ENCODE measurements at places on chromosomes 2 and 18. TPM values are rescaled to one million over a fixed set of nuclear protein-coding genes. Genes with fewer than 3 reads are reported as not detected.

Gene DTNA
- not detected for total RNA-seq

Gene SFT2D3
- total RNA-seq, result 9.4 TPM

Gene POMC
- not detected for total RNA-seq

Gene EGR4
- not detected for total RNA-seq

Gene ABCB11
- 0.04 TPM for total RNA-seq

Gene CCDC74B
- total RNA-seq, result 4.2 TPM

Gene DES
- not detected for total RNA-seq

Gene RGPD6
- total RNA-seq, result 0.38 TPM

Gene FBXO41
- 52.2 TPM for total RNA-seq

Gene SCYGR1
- total RNA-seq, result not detected

Gene PRKAG3
- not detected for total RNA-seq

GRCh38 chr2:141331127-141331526 is 799.7 kb downstream of the LRP1B start:
- no peak for DNase-seq

DNA sequence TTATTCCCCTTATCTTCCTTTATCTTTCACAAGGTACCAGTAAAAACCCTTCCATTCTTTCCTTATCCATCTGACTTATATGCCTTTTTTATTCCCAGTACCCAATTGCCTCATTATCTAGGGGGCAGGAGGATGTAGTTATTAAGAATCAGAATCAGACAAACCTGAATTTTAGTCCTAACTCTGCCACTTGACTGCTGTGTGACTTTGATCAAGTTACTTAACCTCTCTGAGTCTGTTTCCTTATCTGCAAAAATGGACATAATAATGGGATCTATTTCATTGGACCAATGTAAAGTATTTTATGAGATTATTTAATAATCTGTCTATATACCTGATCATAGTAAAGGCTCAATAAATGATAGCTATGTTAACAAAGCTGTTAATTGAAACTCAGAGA is 59.6 kb upstream of the SIX3 start:
- no peak for DNase-seq

DNA sequence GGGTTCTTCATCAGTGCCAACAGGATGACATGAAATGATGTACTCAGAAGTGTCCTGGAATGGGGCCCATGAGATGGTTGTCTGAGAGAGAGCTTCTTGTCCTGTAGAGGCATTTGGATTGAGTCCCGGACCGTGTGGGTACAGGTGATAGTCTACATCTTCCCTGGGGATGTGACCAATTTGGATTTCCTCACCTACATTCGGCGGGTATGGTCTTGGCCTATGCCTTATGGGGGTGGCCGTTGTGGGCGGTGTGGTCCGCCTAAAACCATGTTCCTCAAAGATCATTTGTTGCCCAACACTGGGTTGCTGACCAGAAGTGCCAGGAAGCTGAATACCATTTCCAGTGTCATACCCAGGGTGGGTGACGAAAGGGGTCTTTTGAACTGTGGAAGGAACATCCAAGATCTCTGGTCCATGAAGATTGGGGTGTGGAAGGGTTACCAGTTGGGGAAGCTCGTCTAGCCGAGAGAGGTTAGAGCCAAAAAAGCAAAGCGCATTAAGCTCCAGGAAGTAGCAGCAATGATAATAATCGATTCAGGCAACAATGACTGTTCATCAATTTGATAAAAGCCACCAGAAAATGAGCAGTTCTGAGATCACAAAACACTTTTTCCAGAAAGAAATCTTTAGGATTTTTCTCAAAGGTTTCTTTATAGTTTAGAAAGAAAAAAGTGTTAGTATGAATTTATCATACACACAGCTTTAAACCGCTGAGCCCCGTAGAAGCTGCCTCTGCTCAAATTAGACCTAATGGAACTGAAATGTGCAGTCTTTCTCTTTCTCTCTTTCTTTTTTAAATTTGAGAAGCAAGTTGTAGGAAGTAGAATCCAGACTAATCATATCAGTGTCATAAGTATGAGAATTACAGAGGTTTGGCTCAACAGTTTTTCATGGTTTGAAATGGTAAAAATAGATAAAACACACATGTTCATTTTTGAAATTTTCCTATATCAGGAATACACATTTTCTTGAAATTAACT is 60.3 kb downstream of the ATIC start:
- DNase-seq, result no peak

GRCh38 chr2:62787386-62787785 is 81.9 kb downstream of the EHBP1 start:
- DNase-seq, result peak; percentile 35

GRCh38 chr2:236972491-236973342 is 113.0 kb upstream of the COPS8 start:
- DNase-seq, result no peak

DNA sequence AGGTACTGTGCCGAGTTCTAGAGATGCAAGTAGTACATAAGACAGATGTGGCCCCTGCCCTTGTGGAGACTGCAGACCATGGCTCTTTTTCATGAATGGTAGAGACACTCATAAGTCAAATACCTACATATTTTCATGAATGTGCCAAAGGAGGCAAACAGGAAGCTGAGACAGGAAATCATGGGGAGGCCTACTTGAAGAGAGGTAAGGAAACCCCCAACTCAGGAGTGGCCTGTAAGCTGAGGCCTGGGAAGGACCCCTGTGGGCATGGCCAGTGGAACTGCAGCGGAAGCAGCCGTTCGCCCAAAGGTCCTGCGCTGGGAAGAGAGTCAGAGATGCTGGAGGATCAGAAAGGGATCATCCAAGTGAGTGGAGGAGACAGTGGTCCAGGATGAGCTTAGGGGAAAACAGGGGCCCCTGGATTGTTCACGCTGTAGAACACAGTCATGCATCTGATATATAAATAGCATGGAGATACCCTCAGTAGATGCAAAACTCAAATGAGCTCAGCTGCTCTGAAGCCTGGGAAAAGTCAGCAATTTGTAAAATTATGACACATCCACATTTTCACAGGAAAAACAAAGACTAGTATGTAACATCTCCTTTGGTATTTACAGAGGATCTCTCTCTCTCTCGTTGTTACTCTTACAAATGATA is 228.9 kb downstream of the NEDD4L start:
- no peak for DNase-seq

GRCh38 chr2:6089474-6089873 is 397.3 kb downstream of the SOX11 start:
- no peak for DNase-seq

- DNase-seq, result no peak
Measured at GRCh38 chr18:57792631-57793301, 10.3 kb downstream of the ATP8B1 start.

GRCh38 chr2:118842661-118843482 is 4.6 kb downstream of the EN1 start:
- no peak for DNase-seq

DNA sequence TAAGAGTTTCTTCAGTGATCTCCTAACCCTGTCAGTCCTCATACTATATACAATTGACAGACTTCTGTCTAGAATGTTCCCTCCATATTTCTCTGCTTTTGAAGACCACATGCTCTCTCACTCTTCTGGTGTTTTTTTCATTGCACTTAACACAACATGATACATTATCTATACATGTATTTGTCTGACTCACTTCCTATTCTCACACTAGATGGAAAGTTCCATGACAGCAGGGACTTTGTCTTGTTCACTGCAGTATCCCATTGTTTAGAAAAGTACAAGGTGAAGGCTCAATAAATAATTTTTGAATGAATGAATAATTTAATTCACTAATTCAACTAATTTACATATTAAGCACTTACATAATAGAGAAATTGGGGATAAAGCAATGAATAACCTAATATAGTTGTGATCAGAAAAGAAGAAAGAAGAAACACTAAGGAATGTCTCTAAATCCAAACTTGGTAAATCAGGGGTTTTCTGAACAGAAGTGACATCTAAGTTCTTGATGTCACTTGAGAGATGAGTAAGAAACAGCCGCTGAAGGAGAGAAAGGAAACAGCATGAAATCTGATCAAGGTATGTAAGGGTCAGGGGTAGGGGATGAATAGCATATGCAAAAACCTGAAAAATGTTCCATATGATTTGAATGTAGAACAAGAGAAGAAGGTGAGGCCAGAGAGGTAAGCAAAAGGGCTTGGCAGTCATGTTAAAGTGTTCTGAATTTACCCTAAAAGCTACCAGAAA is 42.4 kb downstream of the MBD2 start:
- no peak for DNase-seq

- DNase-seq, result no peak
Measured at GRCh38 chr2:29578084-29578598, 343.2 kb downstream of the ALK start.

DNA sequence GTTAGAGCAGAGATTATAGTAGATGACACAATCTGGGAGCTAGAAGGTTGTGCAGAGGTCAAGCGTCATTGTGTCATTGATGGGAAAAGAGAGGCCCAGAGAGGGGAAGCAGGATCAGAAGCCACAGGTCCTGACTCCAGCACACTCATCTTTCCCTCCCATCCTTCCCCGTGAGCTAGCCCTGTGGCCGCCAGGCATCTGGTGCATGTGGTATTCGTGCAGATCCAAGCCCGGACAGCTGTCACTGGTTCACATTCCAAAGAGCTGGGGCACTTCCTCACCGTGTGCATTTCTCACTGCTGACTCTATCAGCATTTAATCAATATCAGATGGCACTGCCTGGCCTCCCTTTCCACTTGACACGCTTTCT is 94.1 kb upstream of the THOC1 start:
- no peak for DNase-seq

DNA sequence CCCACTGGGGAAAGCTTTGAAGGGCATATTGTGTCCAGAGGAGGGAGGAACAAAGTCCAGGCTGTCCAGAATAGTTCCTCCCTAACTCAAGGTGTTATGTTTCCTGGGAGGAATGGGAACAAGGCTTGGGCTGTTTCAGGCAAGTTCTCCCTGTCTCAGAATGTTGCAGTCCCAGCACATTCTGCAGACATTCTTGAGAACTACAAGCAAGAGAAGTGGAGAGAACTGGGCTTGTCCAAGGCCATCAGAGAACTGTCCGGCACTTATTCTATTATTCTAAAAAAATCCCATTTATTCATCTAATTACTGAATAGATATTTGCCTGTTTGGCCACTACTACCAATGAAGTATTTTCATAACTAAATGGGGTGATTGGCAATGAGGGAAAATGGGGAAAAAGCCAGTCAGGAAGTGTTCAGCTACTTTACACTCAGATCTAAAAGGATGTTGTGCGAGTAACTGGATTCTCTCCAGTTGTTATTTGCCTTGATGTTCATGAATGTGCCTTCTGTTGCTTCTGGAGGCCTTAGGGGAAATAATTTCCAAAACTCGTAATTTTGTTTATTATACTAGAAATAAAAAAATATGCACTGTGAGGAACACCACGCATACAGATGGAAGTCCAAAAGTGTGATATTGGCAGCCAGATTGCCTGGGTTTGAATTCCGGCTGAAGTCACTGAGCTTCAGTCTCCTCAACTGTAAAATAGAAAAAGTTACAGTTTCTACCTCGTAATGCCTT is 300.1 kb upstream of the RND3 start:
- no peak for DNase-seq

- DNase-seq, result no peak
Measured at GRCh38 chr2:15410884-15411283, 150.2 kb downstream of the NBAS start.

GRCh38 chr2:112693596-112693995 is 27.2 kb upstream of the NT5DC4 start:
- no peak for DNase-seq

DNA sequence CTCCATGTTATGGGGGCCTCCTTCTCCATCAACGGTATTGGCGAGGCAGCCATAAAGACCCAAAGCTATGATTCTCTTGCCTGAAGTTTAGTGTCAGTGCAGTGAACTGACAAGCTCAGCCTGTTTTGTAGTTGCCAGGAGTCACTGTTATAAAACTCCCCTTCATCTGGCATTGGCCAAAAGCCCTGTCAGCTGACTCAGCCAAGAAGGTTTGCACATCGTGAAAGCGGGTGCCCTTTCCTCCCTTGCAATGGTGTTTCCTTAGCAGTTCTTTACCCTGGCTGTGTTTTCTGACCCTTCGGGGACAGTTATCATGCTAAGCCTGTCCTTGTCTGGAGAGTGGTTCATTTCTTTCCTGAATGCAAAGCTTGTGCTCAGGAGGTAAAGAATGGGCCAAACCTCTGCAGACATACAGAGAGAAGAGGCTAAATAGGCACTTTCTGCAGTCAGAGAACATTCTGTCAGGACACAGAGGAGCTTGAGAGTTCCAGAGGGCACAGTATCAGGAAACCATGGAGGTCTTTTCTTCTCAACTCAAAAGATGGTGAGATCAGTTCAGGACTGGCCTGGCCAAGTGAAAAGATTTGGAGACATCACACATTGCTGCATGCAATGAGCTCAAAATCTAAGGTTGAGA is 414.2 kb downstream of the ZNF521 start:
- no peak for DNase-seq

- DNase-seq, result no peak
Measured at GRCh38 chr2:15956230-15956629, 15.9 kb downstream of the MYCN start.

- no peak for DNase-seq
Measured at GRCh38 chr2:119536211-119536610, 8.0 kb upstream of the CFAP221 start.

DNA sequence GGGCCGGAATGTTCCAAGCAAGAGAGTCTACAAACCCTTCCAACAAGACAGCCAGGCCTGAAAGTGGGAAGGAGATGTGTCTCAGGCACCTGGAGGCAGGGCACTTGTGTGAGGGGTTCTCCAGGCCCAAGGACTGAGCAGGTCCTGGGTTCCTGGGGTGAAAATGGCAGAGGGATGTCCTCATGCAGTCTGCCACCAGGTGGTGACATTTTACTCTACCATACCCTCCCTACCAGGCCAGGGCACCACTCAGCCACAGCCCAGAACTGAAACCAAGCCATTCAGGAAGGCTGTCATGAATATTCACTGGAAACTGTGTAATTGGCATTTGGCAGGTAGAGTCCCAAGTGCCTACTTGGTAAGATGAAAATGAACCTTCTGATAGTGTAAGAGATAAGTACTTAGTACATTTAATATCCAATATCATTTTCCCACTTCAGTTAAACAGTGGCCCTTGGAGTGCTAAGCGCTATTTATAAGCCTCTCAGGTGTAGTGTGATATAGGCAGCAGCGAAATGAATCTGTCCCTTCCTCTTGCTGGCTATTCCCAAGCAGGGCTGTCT is 185.1 kb downstream of the MYO5B start:
- peak; percentile 36 for DNase-seq

DNA sequence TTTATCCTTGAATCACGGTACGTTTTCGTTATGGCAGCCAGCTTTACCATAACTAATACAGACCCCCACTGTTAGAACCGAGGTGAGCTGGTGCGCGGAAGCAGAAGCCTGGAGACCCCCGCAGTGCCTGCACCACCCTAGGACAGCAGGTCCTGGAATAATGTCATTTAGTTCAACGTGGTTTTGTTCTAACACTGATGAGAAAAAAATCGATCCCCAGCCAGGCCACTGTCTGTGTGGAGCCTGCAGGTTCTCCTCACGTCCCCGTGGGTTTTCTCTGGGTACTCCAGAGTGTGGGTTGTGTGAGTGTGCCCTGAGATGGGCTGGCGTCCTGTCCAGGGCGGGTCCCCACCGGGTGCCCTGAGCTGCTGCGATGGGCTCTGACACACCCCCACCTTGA is 69.9 kb upstream of the ST3GAL5 start:
- no peak for DNase-seq

- DNase-seq, result no peak
Measured at GRCh38 chr18:76386071-76386470, 109.0 kb downstream of the ZNF516 start.

GRCh38 chr18:50694147-50694546 is 125.7 kb downstream of the MRO start:
- DNase-seq, result no peak
